ENCODE measurements at places on chromosomes 12 and 14.
A peak's percentile ranks its signal among the peaks of the same experiment; 100 is the strongest.

DNA sequence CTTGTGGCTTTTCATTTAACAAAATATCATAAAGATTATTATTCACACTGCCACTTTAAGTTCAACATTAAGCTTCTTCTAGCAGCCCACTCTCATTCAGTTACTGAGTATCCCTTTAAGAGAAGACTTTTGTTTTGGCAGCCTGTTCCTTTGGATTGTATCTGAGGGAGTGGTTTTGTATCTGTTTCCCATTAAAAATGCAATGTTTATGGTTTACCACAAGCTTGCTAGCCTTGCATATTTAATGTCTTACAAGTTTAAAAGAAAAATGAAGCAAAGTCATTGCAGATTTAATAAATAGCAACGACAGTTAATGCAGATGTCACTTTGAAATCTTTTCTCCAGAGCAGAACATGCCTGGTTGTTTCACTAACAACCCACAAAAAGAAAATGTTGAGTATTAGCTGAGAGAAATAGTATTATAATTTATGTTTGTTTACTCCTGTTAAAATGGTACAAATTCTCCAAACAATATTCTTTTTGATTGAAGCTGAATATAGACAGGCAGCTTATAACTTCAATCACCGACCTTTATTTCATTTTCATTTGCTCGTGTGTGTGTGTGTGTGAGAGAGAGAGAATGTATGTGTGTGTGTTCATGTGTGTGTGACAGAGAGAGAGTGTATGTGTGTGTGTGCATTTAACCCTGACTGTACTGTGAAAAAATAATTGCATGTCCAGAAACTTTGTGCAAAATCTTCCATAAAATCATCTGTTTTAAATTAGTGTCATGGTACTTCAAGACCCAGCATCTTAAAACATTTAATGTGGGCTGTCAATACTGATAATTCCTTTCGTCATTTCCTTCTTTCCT is 1.8 kb downstream of the DCN start:
- peak; percentile 64 for DNase-seq

- DNase-seq, result no peak
These were observed 44.9 kb downstream of the KRT80 start for GRCh38 chr12:52146822-52147366.

GRCh38 chr14:67358924-67359774 is 455 bp downstream of the ATP6V1D start:
- no peak for DNase-seq

DNA sequence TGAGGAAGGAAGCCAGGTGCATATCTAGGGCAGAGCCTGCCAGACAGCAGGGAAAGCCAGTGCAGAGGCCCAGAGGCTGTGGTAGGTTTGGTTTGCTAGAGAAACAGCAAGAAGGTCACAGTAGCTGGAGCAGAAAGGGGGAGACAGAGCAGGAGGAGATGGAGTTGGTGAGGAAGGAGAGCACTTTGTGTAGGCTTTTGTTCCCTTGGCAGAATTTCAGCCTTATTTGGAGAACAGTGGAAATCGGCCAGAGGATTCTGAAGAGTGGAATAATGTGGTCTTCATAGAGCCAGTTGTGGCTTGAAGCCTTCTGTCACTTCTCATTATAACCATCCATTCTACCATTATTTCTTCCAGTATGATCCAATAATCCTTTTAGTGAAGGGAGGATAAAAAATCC is 212.9 kb upstream of the FAR2 start:
- no peak for DNase-seq
